ENCODE measurements at places on chromosomes 11 and 22.

- no peak for DNase-seq
Observed at GRCh38 chr11:12270215-12270797, 107.1 kb upstream of the PARVA start.

GRCh38 chr22:20808844-20809243, 34.9 kb downstream of the SERPIND1 start:
- DNase-seq = no peak

DNA sequence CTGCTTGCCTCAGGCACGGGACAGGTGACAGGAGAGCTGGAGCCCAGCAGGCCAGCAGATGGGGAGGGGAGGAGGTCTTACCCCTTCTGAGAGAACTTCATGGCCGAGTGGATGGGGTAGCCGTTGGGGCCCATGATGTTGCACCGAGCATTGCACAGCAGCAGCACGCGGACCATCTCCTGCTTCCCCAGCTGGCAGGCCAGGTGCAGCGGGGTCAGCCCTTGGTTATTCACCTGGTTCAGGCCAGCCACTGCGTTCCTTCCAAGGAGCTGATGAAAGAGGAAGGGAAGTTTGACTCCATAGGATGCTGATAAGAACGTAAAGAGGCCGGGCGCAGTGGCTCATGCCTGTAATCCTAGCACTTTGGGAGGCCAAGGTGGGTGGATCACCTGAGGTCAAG, 29.4 kb upstream of the BAIAP2L2 start:
- DNase-seq = peak; percentile 32

DNA sequence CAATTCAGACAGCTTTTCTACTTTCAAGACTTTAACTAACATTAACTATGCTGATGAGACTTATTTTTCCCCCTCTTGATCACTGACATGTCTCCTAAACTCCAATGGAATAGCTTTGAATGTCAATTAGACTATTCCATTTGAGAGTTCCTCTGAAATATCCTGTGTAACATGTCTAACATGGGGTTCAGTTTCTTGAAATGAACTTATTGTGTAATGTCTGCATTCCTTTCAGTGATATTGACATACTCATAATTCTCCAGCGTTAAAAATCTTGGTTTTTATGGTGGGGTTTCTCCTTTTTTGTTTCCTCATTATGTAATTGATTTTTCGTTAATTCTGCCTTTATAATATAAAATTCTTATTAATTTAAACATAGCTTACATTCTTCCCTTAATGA, 37.7 kb upstream of the SPTBN2 start:
- DNase-seq = no peak

- DNase-seq = no peak
Observed at GRCh38 chr11:91046261-91046660, 823.4 kb upstream of the CHORDC1 start.

- DNase-seq = no peak
Observed at GRCh38 chr22:36125994-36126531, 34.5 kb downstream of the APOL3 start.

GRCh38 chr11:61027141-61027840, 55.8 kb downstream of the CD6 start:
- no peak for DNase-seq

GRCh38 chr11:40380835-40381234, 1078.6 kb downstream of the LRRC4C start:
- no peak for DNase-seq

DNA sequence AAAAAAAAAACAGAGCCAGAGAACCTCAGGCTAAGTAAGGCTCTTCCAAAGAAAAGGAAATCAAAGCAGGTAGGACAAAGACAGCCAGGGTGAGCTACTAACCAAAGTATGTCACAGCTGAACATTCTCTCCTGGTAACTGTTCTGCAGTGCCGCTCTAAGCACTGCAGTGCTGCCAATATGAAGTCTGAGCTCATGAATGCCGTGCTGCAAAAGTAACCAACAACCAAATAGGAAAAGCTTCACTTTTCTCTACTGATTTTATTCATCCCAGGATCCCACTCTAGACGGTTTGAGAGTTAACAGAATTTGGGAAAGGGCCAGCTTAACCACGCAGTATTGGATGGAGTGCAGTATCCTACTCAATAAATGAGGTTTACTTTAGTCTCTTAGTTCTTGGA, 3.5 kb downstream of the SIK3 start:
- DNase-seq = no peak

DNA sequence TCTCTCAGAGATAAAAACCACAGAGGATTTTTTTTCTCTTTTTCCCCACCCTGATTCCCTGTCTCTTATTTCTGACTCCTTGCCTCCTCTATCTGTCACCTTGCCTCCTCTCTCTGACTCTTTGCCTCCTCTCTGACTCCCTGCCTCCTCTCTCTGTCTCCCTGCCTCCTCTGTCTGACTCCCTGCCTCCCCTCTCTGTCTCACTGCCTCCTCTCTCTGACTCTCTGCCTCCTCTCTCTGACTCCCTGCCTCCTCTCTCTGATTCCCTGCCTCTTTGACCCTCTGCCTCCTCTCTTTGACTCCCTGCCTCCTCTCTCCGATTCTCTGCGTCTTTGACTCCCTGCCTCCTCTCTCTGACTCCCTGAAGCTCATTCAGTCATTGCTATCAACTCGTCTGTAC, 3.1 kb downstream of the RASD2 start:
- no peak for DNase-seq

- DNase-seq = no peak
Observed at GRCh38 chr11:61347916-61348461, 13.7 kb downstream of the CYB561A3 start.

GRCh38 chr22:50178471-50178864, 7.2 kb upstream of the TRABD start:
- DNase-seq = no peak

DNA sequence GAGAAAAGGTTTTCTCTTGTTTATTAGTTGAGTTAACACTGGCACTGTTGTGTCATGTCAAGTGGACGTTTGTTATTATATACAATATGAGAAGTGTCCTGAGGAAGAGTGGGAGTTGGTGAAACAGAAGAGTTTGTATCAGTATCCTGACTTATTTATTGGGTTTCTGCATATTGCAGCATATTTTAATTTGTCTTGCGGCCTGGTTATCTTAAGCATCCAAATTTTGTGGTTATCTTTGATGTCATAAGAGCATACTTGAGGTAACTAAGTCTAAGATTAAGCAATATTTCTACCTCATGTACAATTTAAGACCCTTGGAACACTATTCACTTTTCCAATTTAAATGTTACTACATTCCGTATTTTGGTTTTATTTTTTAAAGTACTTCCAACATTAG, 103.5 kb downstream of the DDX10 start:
- DNase-seq = no peak

GRCh38 chr11:59666969-59667368, 1.9 kb downstream of the PATL1 start:
- no peak for DNase-seq

All from H7 (cell line).